ENCODE measurements at places on chromosomes 12 and 14. TPM values are rescaled to one million over a fixed set of nuclear protein-coding genes. Genes with fewer than 3 reads are reported as not detected.

Gene SLC5A8
- total RNA-seq = not detected

Gene NKX2-1
- not detected for total RNA-seq

Gene FAM222A
- total RNA-seq = 0.30 TPM

Gene BLTP3B
- 42.0 TPM for total RNA-seq

Gene RFX4
- not detected for total RNA-seq

Gene GALNT8
- not detected for total RNA-seq

Gene KRT79
- total RNA-seq = not detected
